Stimulated activated naive CD8-positive, alpha-beta T cell treated with anti-CD3 and anti-CD28 coated beads, Interleukin-15, amount 100 ng/mL, for 72 hours (primary cell): ENCODE measurements at places on chromosomes 5 and 9.

GRCh38 chr5:36355516-36355915 is 53.8 kb upstream of the RANBP3L start:
- DNase-seq, result no peak

- DNase-seq, result no peak
These were observed 16.8 kb downstream of the SEMA5A start for GRCh38 chr5:9529041-9529480.

DNA sequence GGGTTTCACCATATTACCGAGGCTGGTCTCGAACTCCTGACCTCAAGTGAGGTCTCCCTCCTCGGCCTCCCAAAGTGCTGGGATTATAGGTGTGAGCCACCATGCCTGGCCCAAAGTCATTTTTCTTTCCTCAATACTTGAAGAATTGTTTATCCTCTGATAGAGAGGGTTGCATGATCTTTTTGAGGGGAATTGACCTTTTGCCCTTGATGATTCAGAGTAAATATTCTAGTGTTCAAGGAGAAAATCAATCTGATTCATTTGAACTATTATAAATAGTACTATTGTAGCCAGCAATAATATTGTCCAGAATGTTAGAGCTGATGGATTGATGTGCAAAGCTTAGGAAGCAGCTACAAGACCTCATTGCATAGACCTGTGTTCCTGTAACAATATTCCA is 47.1 kb downstream of the UGCG start:
- DNase-seq, result no peak

DNA sequence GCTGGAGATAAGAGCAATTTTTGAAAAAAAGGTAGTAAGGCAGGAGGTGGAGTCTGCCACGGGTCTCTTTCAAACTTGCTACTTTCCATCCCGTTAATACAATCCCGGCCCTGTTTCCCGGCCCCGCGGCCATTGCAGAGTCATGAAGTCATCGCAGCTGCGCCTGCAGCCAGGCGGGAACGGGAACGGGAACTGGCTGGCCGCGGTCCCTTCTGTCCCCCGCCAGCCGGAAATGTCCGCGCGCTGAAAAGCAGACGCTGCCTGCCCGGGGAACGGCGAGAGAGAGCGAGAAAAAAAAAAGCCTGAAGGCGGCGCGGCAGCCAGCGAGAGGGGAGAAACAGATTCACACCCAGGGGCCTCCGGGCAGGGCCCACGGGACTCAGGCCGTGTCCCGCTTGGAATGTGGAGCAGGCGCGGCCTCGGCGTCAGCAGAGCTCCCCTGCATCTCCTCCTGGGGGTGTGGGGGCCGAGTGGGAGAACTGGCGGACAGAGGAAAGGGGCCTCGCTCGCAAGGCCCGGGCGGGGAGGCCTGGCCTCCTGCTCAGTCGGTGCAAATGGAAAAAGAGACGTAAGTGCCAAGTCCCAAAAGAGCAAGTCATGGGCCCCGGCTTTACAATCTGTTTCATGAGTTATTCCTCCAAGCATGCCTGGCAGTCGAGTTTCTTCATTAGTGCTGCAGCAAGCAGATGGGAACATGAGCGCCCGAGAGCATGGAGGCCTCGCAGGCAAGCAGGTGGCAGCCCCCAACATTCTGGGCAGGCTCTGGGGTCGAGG is 201.2 kb upstream of the GAS1 start:
- DNase-seq, result no peak
